ENCODE measurements at places on chromosomes 11 and 22. TPM values are rescaled to one million over a fixed set of nuclear protein-coding genes. Genes with fewer than 3 reads are reported as not detected.

GRCh38 chr22:49437956-49438355 lies 389.7 kb downstream of the BRD1 start:
- H3K27ac ChIP-seq, result no peak overlapping the region
- DNase-seq, result no peak
- H3K4me3 ChIP-seq, result no peak overlapping the region

GRCh38 chr11:35558513-35558912 lies 33.1 kb upstream of the PAMR1 start:
- H3K27ac ChIP-seq, result peak overlapping the region; percentile 56
- peaks cover 29% of the 10 kb centered on the region for H3K4me1 ChIP-seq
- H3K36me3 ChIP-seq, result no peaks in the 10 kb centered on the region
- no peaks in the 10 kb centered on the region for H3K27me3 ChIP-seq
- DNase-seq, result no peak
- H3K4me3 ChIP-seq, result no peak overlapping the region

GRCh38 chr22:38953577-38954413 lies 3.6 kb upstream of the APOBEC3A start:
- peaks cover 59% of the 10 kb centered on the region for H3K27me3 ChIP-seq
- no peaks in the 10 kb centered on the region for H3K4me1 ChIP-seq
- no peak overlapping the region for H3K4me3 ChIP-seq
- no peak for DNase-seq

DNA sequence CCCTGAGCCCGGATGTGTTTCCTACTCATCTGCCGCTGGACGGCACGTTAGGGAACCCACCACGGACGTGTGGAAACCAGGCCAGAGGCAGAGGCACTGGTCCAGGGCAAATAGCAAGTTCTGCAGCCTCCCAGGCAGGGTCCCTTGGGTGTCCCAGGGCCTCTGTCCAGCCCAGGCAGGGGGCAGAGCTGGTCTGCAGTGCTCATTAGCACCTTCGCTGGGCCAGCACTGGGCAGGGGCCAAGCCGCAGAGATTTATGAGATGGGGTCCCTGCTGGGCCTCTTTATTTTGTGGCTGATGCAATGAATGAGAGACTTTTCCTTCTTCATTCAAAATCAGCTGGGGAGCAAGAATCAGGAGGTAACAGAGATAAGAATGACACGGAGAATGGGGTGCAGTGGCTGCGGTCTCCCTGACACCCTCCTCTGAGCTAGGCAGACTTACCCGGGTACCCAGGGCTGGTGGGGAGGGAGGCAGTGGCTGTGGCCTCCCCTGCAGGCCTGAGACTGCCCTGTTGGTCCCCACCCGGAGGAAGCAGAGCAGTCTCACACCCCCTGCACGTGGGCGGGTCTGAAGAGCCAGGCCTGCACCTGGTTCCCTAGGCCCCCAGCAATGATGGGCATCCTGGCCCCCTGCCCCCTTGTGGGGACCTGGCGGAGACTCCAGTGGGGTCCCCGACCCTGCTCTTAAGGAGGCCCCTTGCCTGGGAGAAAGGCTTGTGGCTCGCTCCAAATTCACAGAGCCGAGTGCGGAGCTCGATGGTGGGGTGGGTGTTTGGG lies 14.0 kb upstream of the PARVG start:
- H3K27ac ChIP-seq, result no peak overlapping the region
- DNase-seq, result no peak
- no peak overlapping the region for H3K4me3 ChIP-seq
- no peaks in the 10 kb centered on the region for H3K4me1 ChIP-seq
- H3K36me3 ChIP-seq, result no peaks in the 10 kb centered on the region

DNA sequence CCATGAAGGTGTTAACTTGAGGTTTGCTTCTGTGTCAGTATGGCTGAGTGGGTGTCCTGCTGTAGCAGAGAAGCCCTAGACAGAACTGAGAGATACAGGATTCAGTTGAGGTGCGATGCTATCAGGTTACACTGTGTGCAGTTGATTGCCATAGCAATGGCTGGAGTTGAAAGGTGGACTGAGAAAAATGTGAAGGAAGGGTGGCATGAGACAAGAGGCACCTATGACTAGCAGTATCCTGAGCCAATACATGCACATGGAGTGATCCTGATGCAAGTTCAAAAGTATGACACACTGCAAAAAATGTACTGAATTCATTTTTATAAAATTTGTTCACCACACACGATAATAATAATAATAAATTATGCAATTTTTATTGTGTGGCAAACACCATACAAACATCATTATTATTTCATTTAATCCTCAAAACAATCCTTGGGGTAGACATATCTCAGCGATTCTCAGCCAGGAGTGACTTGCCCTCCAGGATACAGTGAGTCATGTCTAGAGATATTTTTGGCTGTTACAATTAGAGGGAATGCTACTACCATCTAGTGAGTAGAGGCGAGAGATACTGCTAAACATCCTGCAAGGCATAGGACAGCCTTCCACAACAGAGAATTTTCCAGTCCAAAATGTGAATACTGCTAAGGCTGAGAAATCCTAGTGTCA lies 3.9 kb upstream of the PIWIL4 start:
- no peak overlapping the region for H3K27ac ChIP-seq
- DNase-seq, result no peak
- peaks cover 5% of the 10 kb centered on the region for H3K4me1 ChIP-seq
- H3K27me3 ChIP-seq, result no peaks in the 10 kb centered on the region
- H3K4me3 ChIP-seq, result no peak overlapping the region
- H3K36me3 ChIP-seq, result no peaks in the 10 kb centered on the region

GLB1L3 gene
- not detected for total RNA-seq

GRCh38 chr11:70250876-70251658 lies 19.4 kb upstream of the PPFIA1 start:
- H3K36me3 ChIP-seq, result no peaks in the 10 kb centered on the region
- H3K4me3 ChIP-seq, result no peak overlapping the region
- no peaks in the 10 kb centered on the region for H3K27me3 ChIP-seq
- H3K4me1 ChIP-seq, result peaks cover 19% of the 10 kb centered on the region
- H3K27ac ChIP-seq, result no peak overlapping the region

GRCh38 chr22:23204541-23205157 lies 24.3 kb downstream of the BCR start:
- no peak for DNase-seq
- H3K4me3 ChIP-seq, result no peak overlapping the region
- no peak overlapping the region for H3K27ac ChIP-seq
- peaks cover 10% of the 10 kb centered on the region for H3K36me3 ChIP-seq
- H3K27me3 ChIP-seq, result no peaks in the 10 kb centered on the region

LRRC10B gene
- total RNA-seq, result not detected

SLC17A6 gene
- total RNA-seq, result not detected

- no peaks in the 10 kb centered on the region for H3K4me1 ChIP-seq
- H3K27ac ChIP-seq, result no peak overlapping the region
- no peaks in the 10 kb centered on the region for H3K36me3 ChIP-seq
- no peak for DNase-seq
Observed at GRCh38 chr11:17646451-17647145, 72.8 kb upstream of the MYOD1 start.

- H3K36me3 ChIP-seq, result no peaks in the 10 kb centered on the region
- peaks cover 11% of the 10 kb centered on the region for H3K4me1 ChIP-seq
- peaks cover 21% of the 10 kb centered on the region for H3K27me3 ChIP-seq
- H3K4me3 ChIP-seq, result no peak overlapping the region
Observed at GRCh38 chr22:35569916-35570315, 29.3 kb downstream of the RASD2 start.

CARD18 gene
- total RNA-seq, result not detected

GRCh38 chr11:129865701-129866100 lies 29.7 kb downstream of the NFRKB start:
- H3K4me3 ChIP-seq, result no peak overlapping the region
- H3K4me1 ChIP-seq, result peaks cover 13% of the 10 kb centered on the region
- H3K27me3 ChIP-seq, result no peaks in the 10 kb centered on the region

DNA sequence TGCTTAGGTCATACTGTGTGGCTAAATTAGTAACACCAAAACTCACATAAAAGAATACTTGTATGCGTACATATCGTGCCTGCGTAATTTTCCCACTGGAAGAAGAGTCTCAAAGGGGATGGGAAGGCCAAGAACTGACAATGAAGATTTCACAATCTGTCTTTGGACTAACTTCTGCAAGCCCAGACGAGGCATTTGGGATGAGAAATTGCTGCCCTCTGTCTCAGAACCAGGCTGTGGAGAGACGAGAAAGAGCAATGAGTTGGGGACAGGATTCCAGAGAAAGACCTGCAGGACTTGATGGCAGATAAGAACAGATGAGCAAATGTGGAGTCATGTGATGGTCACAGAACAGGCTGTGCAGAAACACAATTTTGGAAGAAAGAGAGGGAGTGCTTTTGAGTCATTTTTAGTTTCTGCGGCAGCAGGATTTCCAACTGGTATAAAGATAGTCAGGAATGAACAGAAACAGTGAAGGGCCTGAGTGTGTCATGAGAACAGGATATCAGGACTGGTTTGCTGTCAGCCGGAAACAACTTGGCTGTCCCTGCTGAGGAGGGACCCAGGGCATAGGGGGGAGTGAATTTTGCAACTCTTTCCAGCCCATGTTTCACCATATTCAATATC lies 82.7 kb upstream of the CTSC start:
- no peak overlapping the region for H3K27ac ChIP-seq
- peaks cover 8% of the 10 kb centered on the region for H3K27me3 ChIP-seq
- peaks cover 3% of the 10 kb centered on the region for H3K4me1 ChIP-seq
- no peaks in the 10 kb centered on the region for H3K36me3 ChIP-seq

DNA sequence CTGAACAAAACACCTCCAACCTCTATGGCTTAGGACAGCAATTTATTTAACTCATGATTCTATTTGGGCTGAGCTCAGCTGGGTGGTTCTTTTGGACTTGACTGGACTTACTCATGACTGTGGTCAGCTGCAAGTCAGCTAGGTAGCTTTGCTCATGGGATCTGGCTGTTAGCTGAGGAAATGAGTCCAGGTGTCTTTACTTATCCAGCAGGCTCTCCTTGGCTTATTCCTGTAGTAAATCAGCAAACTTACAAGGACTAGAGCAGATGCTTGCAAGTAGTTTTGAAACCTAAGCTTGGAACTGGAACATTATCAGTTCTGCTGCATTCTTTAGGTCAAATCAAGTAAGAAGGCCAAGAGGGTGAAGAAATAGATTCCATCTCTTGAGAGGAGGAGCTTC lies 8.0 kb upstream of the HIKESHI start:
- H3K4me1 ChIP-seq, result no peaks in the 10 kb centered on the region
- H3K27ac ChIP-seq, result no peak overlapping the region
- H3K4me3 ChIP-seq, result no peak overlapping the region
- DNase-seq, result no peak

GRCh38 chr11:110468121-110468520 lies 38.4 kb downstream of the FDX1 start:
- H3K27me3 ChIP-seq, result no peaks in the 10 kb centered on the region
- no peak overlapping the region for H3K27ac ChIP-seq
- DNase-seq, result no peak
- no peak overlapping the region for H3K4me3 ChIP-seq
- H3K4me1 ChIP-seq, result peaks cover 17% of the 10 kb centered on the region

DNA sequence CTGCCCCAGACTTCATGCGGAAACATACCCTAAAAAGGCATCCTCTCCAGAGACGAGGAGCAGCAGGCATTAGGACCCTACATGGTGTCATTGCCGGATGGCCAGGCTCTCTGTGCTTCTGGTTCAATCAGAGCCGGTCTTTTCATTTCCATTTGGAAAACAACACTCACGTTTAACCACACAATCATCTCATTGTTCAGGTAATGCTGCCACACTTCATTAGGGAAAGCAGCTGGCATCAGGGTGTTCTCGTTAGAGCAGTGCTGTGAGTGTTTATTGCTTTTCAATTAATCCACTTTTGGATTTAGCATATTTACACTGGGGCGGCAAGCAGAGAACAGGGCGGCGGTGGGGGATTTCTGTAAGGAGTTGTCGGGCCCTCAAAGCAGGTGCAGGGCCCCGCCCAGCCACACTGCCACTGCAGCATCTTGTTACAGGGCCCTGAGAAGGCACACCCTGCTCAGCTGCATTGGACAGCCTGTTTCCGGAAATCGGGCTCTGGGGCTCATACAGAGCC lies 338.6 kb downstream of the SHANK2 start:
- H3K4me1 ChIP-seq, result no peaks in the 10 kb centered on the region
- H3K36me3 ChIP-seq, result no peaks in the 10 kb centered on the region
- H3K27me3 ChIP-seq, result peaks cover 9% of the 10 kb centered on the region
- H3K27ac ChIP-seq, result no peak overlapping the region
- DNase-seq, result no peak
- H3K4me3 ChIP-seq, result no peak overlapping the region

MYRF gene
- total RNA-seq, result 0.47 TPM

TMEM121B gene
- total RNA-seq, result 0.48 TPM

DNA sequence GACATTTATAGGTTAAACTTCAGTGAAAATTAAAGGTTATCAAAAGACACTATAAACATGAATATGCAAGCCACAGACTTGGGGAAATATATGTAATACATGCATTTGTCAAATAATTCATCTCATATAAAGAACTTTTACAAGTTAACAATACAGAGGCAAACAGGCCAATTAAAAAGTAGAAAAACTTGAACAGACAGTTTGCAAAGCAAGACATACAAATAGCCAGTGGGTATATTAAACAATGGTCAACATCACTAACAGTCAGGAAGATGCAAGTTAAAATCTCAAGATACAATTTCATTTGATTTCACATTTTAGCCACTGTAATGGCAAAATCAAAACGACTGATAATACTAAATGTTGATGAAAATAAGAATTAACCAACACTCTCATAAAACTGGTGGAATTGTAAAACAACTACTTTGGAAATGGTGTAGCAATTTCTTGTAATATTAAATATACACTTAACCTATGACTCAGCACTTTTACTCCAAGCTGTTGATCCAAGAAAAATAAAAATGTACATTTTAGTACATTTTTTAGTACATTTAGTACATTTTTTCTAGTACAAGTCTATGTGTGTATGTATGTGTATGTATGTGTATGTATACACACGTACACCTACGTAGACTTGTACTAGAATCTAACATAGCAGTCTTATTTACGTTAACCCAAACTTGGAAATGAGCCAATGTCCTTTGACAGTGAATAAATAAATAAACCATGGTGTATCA lies 62.8 kb downstream of the LRRC74B start:
- H3K27ac ChIP-seq, result no peak overlapping the region
- no peaks in the 10 kb centered on the region for H3K4me1 ChIP-seq
- no peak for DNase-seq

- no peak for DNase-seq
- H3K27ac ChIP-seq, result peak overlapping the region; percentile 50
- H3K27me3 ChIP-seq, result no peaks in the 10 kb centered on the region
- no peaks in the 10 kb centered on the region for H3K36me3 ChIP-seq
Observed at GRCh38 chr11:109864151-109864661, 229.0 kb upstream of the ZC3H12C start.

DNA sequence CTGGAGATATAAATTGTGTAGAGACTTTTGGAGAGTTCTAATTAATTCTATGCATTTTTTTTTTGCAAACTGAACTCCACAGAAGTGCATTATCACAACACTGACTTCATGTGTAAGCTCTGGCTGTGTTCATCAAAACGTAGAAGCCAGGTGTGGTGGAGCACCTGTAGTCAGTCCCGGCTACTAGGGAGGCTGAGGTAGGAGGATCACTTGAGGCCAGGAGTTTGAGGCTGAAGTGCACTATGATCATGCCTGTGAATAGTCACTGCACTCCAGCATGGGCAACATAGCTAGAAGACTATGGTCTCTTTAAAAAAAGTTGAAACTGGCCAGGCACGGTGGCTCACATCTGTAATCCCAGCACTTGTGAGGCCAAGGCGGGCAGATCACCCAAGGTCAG lies 20.6 kb downstream of the TCF20 start:
- H3K4me3 ChIP-seq, result no peak overlapping the region
- H3K4me1 ChIP-seq, result no peaks in the 10 kb centered on the region
- DNase-seq, result no peak
- no peaks in the 10 kb centered on the region for H3K36me3 ChIP-seq
- no peaks in the 10 kb centered on the region for H3K27me3 ChIP-seq
- H3K27ac ChIP-seq, result no peak overlapping the region

FAM118B gene
- 23.3 TPM for total RNA-seq

Measured in osteocyte (in vitro differentiated cells).